ENCODE measurements at places on chromosomes 13 and 19.

GRCh38 chr13:113639616-113640262 lies 18.3 kb downstream of the ATP4B start:
- DNase-seq: no peak

- no peak for DNase-seq
Observed at GRCh38 chr19:18484992-18485391, 36.9 kb downstream of the ELL start.

GRCh38 chr13:109145631-109146030 lies 516.2 kb downstream of the MYO16 start:
- peak; percentile 67 for DNase-seq

DNA sequence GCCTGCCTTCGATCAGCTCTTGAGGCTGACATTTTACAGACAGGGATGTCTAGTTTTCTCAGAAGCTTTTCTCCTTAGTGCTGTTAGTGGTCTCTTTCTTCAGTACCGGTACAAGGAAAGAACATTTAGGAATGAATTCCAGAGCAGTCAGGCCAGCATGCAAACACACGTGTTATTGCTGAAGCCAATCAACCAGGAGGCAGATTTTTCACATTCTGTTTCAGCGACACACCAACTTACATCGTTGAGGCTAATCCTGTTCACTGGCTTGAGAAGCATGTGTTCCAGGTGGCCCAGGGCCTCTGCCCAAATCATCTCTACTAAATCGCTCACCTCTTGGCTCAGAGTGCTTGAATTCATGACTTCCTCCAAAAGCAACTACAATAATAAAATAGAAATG lies 19.2 kb downstream of the PARP4 start:
- DNase-seq: no peak

- peak; percentile 94 for DNase-seq
Observed at GRCh38 chr13:42720113-42720857, 61.1 kb upstream of the FAM216B start.

DNA sequence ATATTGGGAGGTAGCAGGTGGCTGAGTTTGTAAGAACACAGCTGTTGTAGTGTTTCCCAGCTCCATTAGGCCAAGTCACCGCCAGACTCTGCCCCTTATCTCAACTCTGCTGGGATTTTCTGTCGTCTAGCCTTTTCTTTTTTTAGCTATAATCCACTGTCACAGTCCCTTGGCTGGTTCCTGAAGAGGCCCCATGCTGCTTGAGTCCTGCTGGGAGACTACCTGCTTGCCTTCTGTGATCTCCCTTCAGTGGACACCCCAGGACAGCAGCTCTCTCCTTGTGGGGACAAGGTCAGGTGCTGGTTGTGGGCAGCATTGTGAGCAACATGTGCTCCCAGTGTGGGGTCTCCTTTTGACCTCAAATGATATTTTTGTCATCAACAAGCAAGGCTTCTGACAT lies 195.0 kb upstream of the ATXN8OS start:
- no peak for DNase-seq

DNA sequence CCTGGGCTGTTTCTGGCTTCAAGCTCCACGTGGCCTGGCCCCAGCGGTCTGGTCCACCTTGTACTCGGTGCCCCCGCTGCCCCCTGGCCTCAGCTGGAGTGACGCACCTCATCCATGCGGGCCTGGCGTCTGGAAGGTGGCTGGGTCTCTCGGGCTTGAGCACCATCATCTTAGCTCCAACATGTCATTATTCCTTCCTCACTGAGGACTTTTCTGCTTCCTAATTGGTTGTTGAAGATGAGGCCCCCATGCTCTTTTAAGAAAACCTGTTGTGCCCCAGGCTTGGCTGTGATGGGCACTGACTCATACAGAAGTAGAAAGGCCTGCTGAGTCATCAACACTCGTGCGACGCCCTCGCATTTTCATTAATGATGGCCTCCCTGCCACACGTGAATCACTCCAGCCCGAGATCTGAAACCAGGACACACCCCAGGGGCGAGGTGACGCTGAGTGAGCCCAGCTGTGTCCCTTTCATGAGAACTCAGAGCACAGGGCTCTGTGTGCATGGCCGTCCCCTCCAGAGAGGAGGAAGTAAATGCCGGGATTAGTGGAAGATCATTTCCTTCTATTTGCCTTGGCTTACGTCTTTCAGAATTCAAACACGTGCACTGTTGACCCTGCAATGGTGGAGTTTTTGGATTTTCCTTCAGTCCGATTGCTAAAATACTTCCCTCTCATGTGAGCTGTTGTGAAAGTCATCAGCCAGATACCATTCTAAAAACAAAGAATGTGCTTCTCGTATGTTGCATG lies 14.0 kb upstream of the GJA3 start:
- peak; percentile 72 for DNase-seq

DNA sequence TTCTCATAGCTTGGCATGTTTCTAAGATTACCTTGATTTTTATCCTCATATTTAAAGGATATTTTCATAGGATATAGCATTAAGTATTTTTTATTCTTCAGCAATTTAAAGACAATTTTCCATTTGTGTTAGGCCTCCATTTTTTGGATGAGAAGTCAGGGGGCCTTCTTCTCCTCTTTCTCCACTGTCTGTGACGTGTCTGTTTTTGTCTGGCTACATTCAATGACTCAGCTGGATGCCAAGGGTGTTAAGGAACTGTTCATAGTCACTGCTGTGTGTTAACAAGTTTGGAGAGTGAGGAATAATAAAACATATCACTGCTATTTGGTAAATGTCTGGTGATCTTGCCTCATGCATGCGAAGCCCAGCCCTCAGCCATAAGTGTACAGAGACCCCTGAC lies 36.4 kb downstream of the ZNF582 start:
- no peak for DNase-seq

- DNase-seq: no peak
Observed at GRCh38 chr13:36395280-36395679, 37.0 kb upstream of the CCNA1 start.

GRCh38 chr13:42367831-42368230 lies 95.9 kb downstream of the AKAP11 start:
- DNase-seq: peak; percentile 6

GRCh38 chr19:40596608-40597328 lies 4.4 kb upstream of the LTBP4 start:
- DNase-seq: peak; percentile 64

DNA sequence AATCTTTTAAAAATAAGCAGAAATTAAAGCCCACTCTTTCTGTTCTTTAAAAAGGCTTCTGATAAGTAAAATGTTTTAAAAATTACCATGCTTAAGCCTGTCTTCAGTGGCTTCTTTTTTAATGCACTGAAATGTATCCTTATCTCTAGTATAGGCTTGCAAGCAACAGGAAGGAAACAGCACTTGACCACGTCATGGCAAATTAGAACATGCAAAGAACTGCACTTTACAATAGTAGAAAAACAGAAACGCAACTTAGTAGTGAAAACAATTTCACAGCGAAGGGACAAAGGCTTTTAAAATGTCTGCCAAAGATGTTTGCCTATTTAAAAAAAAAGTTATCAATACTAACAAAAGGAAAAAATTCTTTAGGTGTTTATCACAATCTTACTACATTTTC lies 36.3 kb downstream of the ELF1 start:
- DNase-seq: peak; percentile 21

- DNase-seq: no peak
Observed at GRCh38 chr19:15124572-15125231, 17.5 kb downstream of the SYDE1 start.

- peak; percentile 66 for DNase-seq
Observed at GRCh38 chr13:110113284-110113764, 193.6 kb downstream of the COL4A1 start.

GRCh38 chr13:52738719-52739467 lies 727 bp downstream of the CNMD start:
- no peak for DNase-seq

DNA sequence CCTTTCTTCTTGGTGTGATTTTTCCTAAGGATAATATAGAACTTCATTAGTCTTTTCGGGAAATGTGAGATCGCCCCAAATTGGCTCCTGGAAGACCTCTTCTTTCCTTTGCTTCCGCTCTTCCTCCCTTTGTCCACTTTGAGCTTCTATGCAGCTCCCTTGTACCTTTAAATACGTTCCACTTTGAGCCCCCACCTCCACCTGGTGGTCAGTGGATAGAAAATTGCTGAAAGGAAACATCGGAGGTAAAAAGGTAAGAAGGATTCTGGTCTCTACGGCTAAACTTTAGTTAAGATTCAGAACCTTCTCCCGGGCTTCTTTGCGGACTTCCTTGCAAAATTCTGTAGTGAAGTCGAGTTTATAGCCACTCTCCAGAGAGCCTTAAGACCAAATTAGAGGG lies 55.0 kb upstream of the TM9SF2 start:
- DNase-seq: no peak

- peak; percentile 53 for DNase-seq
Observed at GRCh38 chr19:54188215-54188871, 1.0 kb downstream of the MBOAT7 start.

- no peak for DNase-seq
Observed at GRCh38 chr13:50226515-50227155, 211.4 kb downstream of the KCNRG start.

GRCh38 chr13:40438999-40439797 lies 227.2 kb downstream of the FOXO1 start:
- no peak for DNase-seq

DNA sequence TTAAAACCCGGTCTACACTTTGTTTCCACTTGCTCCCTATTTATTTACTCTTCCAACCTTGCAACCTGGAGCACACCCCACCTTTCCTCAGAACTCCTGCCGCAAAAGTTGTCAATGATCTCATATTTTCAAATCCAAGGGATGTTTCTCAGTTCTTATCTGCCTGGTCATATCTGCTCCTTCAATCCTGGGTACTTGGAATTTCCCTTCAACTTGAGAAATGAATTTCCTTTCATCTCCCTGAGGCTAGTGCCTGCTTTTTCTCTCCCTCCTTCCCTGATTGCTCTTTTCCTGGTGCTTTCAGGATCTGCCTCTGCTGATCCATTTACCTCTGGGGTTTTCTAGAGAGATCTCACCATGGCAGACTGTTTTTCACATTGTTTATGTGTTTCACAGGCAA lies 154.8 kb upstream of the IRS2 start:
- DNase-seq: peak; percentile 95

DNA sequence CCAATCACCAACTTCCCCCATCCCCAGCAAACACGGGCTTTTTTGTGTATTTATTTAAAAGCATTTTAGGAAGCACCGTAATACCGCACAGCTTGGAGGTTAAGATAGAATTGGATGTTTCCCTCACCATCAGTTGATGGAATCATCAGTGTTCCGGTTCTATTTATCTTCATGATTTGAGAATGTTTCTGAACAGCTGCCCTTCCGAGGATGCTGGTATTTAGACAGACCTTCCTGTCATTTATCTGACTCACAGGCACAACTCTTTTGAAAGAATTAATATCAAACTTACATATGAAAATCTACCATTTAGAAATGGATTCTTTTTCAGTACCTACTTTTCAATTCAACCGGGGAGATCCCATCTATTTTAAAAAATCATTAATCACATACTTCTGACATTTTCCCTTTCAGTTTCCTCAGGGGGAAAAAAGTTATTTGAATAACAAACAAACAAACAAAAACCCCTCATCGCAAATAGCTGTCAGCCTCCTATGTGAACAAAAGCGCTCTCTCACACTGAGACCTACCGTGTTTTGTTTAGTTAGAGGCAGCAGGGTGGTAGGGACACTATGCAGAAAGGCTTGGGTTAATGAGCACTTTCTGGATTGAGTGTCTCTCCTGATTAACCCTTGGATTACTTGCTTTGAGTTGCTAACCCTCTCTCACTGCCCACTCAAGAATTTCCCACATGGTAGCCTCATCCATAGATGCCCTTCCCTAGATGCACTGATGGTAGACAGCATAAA lies 189.3 kb downstream of the TM9SF2 start:
- no peak for DNase-seq

DNA sequence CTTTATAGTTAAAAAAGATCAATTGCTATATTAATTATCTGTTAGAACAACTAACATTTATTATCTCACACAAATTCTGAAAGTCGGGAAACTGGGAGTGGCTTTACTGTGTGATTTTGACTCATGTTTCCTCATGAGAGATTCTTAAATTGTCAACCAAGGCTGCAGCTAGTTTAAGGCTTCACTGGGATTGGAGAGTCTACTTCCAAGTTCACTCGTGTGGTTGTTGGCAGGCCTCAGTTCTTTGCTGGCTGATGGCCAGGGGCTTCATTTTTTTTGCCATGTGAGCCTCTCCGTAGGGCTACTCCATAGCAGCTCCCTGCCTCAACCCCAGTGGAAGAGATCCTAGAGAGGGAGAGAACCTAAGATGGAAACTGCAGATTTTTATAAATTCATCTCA lies 24.5 kb upstream of the LPAR6 start:
- no peak for DNase-seq

DNA sequence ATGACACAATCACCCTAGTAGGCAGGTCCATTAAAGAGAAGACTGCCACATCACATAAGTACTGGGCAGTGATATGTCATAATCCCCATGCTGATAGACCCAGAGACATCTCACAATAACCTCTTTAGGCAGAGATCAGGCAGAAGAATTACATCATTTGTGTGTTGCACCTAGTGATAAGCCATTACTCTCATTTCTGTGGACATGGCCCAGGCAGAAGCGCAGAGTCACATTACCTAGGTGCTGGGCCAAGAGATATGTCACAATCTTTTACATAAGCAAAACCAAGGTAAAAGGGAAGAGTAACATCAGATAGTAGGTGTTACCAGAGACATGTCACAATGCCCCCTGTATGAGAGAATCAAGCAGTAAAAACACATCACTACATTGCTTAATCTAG lies 71.9 kb downstream of the ZNF726 start:
- DNase-seq: no peak

GRCh38 chr19:57248646-57249045 lies 8.2 kb downstream of the ZNF805 start:
- DNase-seq: no peak
